T1000 (cell line): ENCODE measurements at places on chromosomes 5 and 9.

DNA sequence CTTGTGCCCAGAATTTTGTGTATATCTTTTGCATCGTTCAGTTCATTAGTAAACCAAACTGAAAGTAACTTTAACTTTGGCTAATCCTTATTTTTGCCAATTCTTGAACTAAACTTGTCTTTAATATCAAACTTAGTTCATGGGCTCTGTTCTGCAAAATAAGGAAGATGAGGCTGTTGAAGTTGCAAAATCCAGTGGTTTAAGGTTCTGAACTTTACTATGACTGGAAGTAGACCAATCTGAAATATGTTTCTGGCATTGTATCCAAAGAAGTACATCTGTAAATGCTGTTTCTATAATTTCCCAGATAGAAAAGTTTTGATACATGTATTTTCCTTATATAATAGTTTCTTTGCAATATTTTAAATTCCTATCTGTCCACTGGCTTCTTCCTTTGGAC, 238.1 kb downstream of the CETN3 start:
- no peak for DNase-seq

DNA sequence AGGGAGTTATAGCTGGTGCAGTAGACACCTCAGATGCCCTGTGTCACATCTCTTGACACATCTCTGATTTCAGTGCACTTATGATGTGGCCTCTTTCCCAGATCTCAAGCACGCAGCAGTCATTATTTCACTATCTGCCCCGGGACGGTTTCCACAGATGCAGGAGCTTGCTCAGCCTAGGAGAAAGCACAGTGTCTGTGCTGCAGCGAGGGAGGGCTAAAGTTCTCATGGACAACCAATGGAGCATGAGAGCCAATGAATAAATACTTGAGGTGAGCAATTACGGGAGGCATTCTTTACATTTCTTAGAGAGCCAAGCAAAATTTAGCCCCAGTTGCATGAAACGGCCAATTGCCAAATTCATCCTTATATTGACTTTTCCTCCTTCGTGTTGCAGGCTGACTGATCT, 7.4 kb upstream of the MOB3B start:
- no peak for DNase-seq

DNA sequence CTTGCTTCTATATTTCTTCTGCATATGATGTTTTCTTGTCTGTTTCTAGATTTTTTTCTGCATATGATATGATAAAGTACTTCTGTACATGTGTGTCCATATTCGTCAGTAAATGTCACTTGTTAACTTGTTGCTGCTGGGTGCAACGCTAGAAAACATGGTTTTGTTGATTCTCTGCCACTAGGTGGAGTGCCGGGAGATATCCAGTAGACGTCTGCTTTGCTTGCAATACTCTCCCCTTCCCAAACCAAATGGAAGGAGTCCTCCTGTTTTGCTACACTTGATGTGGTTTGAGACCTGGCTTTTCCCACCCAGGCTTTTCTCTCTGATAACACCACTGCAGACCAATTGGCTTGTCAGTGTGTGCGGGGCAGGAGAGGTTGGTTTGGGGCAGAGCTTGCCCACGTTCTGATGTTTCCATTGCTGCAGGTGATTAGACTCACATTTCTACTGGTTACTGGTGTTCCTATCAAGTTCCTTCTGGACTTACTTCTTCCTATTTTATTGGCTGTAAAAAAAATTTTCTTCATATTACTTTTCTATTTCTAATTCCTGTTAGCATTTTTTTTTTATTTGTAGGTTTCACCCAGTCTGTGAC, 900.0 kb upstream of the CDH10 start:
- no peak for DNase-seq

- DNase-seq: no peak
These were observed 33.6 kb upstream of the GABRP start for GRCh38 chr5:170749911-170750431.

DNA sequence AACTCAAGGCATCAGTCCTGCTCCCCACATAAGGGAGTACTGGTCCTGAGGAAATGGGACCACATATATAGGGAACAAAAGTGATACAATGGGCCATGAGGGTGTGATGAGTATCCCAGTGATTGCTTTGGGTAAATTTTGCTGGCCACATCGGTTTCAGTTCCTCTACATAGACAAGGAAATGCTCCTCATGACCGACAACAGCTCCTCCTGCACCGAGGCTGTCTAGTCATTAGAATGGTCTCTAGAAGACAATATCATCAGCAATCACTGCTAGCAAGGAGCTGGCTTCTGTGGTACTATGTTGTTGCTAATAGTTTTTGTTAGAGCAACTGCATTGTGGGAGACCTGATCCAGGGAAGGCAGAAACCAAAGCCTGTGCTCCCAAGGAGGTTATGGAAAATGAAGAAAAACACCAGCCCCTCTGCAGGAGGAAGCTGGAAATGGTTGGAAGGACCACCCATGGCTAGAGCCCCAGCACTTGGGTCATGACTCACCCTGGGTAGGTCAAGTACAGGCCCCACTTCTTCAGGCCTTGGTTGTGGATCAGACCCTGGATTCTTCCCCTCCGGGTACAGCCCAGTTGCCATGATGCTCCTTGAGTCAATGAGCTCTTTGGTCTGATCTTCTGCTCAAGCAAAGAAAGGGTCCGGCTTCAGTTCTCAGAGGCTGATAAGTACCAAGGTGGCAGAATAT, 3.4 kb upstream of the CTSL start:
- DNase-seq: no peak
